CD4-positive, CD25-positive, alpha-beta regulatory T cell (primary cell): ENCODE measurements at places on chromosomes 5 and 9. TPM values are rescaled to one million over a fixed set of nuclear protein-coding genes. Genes with fewer than 3 reads are reported as not detected.

DNA sequence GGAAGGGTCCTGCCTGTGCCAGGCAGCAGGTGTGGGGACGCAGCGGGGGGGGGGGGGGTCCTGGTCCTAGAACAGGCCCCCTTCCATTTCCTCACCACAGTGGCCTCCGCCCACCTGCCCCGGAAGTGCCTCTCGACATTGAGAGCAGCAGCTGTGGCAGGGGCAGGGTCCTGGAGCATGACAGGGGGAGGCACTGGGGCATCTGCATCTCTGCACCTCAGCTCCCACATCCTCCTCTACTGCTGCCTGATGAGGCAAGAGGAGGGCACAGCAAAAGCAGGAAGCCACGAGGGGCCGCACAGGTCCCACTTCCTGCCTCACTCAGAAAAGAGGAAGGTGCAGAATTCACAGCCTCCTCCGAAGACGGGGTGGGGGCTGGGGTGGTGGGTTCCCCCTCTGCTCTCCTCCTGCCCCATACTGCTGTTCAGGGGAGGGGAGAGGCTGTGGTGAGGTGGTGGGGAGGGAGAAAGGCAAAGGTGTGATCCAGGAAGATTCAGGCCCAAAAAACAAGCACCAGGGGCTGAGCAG lies 14.8 kb downstream of the AKNA start:
- H3K27me3 ChIP-seq, result no peaks in the 10 kb centered on the region
- H3K4me1 ChIP-seq, result peaks cover 96% of the 10 kb centered on the region
- peak; percentile 97 for DNase-seq
- H3K27ac ChIP-seq, result peak overlapping the region; percentile 98

GRCh38 chr5:126394211-126394788 lies 28.9 kb upstream of the GRAMD2B start:
- H3K4me3 ChIP-seq, result no peak overlapping the region
- H3K27ac ChIP-seq, result no peak overlapping the region
- H3K36me3 ChIP-seq, result no peaks in the 10 kb centered on the region
- H3K27me3 ChIP-seq, result no peaks in the 10 kb centered on the region
- no peak for DNase-seq
- no peaks in the 10 kb centered on the region for H3K4me1 ChIP-seq

The IL7R gene
- 394 TPM for total RNA-seq

The CDC25C gene
- 0.37 TPM for total RNA-seq
